ENCODE measurements at places on chromosomes 16 and 17.

GRCh38 chr17:61144137-61144536 is 255.5 kb upstream of the TBX2 start:
- no peak for DNase-seq

DNA sequence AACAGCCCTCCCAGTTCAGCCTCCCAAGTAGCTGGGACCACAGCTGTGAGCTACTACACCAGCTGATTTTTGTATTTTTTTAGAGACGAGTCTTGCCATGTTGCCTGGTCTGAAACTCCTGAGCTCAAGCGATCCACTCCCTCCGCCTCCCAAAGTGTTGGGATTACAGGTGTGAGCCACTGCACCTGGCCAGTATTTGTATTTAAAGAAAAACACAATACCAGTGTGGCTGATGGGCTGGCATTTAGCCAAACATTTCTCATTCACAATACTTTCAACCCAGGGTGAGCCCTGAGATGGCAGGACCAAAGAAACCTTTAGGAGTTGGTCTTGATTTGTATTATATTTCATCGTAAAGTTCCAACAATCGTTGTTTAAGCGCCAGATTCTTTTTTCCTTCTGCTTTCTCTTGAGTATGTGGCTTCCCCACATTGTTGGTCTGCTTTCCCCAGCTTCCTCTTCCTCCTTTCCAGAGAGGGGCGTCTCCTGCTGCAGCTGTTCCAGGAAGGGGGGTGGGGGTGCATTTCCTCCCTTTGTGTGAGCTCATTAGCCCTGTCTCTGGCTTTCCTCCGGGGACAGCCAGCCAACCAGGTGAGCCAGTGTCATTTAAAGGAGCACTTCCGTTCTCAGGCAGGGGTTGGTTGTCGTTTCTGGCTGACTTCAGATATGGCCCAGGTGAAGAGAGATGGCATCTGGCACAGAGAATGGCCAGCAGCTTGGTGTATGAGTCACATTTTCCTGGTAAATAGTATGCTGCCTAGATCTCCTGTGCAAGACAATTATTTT is 79.9 kb downstream of the GPRC5B start:
- DNase-seq, result peak; percentile 68

DNA sequence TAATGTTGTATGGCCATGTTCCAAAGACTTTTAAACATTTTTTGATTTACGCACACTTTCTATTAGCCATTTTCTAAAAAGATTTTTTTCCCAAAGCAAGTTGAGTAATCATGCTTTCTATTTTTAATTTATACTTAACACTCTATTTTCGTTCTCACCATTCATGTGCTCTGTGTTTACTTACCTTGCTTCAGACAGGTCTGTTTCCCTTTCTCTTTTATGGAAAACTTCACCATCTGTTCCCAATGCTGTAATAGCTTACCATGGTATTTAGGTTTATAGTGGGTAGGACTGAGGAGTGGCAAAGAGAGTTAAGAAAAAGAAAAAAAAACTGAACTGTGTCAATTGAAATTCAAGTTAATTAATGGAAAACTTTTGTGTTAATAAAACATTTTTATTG is 37.5 kb upstream of the KCNJ16 start:
- DNase-seq, result no peak

DNA sequence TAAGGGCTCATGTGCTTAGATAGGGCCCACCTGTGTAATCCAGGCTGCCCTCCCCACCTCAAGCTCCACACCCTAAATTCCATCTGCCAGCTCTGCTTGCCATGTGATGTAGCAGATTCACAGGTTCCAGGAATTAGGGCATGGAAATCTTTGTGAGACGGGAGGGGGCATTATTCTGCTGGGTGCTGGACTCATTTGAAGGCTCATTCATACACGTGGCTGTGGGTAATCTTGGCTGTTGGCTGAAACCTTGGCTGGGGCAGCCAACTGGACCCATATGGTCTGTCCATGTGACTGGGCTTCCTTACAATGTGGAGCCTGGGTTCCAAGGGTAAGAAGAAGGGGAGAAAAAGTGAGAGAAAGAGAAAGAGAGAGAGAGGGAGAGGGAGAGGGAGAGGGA is 115.1 kb downstream of the CYLD start:
- no peak for DNase-seq

DNA sequence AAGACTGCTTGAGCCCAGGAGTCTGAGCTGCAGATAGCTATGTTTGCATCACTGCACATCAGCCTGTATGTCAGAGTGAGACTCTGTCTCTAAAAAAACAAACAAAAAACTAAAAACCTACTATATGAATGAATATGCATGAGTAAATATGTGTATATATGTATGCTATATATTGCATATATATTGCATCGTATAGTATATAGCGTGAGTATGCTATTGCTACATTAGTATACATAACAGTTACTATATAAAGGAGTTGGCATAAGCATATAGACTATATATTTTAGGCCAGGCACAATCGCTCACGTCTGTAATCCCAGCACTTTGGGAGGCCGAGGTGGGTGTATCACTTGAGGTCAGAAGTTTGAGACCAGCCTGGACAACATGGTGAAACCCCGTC is 16.1 kb downstream of the DDX42 start:
- DNase-seq, result no peak

DNA sequence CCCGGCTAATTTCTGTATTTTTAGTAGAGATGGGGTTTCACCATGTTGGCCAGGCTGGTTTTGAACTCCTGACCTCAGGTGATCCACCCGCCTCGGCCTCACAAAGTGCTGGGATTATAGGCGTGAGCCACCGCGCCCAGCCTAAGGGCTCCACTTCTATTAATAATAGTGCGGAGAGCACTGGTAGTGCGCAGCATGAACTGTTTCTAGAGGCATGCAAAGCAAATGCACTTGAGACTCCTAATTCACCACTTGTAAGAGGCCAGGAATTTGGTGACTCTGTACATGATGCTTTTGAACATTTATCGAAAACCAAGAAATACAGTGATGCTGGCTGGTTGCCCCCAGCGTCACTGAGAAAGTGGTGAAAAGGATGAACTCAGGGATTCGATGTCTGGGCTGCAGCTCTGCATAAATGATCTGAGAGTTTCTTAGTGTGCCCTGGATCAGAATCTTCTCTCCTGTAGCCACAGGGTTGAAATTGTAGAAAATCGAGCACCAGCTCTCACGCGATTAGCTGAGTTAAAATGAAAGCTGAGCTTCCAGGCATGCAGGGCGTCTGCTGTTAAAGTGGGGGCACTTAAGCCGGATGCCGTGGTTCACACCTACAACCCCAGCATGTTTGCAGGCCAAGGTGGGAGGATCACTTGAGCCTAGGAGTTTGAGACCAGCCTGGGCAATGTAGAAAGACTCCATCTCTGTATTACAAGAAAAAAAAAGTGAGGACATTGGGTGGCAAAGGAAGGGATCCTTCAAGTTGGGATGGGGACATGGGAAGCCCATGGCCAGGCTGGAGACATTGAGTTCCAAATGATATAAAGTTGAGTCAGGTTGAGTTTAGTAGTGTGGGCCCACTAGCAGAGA is 4.8 kb downstream of the RNF213 start:
- DNase-seq, result no peak

DNA sequence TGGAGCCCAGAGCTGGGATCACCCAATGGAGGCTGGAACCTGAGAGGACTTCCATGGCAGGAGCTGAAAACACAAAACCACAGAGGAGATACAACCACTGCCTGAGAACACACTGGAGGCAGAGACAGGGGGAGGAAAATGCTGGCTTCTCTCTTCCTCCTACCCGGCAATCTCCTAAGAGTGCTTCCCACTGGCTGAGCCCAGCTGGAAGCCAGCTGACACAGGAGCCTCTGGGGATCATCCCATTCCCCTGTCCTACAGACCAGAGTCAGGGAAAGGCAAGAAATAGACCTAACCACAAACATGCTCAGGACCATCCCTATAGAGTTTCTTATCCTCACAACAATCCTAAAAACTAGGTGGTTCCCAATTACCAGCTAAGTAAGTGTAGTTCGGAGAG is 112.4 kb upstream of the CDH5 start:
- DNase-seq, result peak; percentile 25

- no peak for DNase-seq
Observed at GRCh38 chr17:43823350-43824084, 9.4 kb downstream of the MPP3 start.

- DNase-seq, result no peak
Observed at GRCh38 chr16:55575496-55575895, 9.0 kb downstream of the CAPNS2 start.

- no peak for DNase-seq
Observed at GRCh38 chr16:84899414-84899813, 79.6 kb downstream of the CRISPLD2 start.

GRCh38 chr17:66964930-66965800 is 658 bp downstream of the CACNG4 start:
- peak; percentile 71 for DNase-seq

Data from left hindlimb (tissue), 1 donor.